DMS153 (cell line): ENCODE measurements at places on chromosomes 6 and 20.

DNA sequence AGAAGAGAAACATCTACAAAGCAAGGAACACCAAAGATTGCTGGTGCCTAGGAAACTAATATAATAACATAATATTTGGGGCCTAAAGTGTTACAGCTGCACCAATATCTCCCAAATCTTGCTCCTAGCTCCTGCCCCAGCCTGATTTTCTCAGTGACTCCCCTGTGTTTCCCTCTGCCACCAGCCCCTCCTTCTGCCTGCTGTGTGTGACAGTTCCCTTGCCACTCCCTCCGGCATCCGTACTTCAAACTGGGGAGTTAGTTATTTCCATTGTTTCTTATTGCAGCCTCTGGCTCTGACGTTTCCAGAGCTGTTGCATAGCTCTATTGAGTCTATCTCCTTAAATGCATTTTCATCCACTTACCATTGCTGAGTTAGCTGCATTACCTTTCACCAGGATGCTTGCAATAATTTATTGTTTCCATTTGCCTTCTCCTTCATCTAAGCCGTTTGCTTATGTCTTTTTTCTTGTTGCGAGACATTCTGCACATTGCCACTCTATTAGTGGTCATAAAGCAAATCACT lies 43.1 kb downstream of the ESR1 start:
- no peak for DNase-seq

GRCh38 chr20:32589256-32589655 lies 4.1 kb upstream of the NOL4L start:
- no peak for DNase-seq

DNA sequence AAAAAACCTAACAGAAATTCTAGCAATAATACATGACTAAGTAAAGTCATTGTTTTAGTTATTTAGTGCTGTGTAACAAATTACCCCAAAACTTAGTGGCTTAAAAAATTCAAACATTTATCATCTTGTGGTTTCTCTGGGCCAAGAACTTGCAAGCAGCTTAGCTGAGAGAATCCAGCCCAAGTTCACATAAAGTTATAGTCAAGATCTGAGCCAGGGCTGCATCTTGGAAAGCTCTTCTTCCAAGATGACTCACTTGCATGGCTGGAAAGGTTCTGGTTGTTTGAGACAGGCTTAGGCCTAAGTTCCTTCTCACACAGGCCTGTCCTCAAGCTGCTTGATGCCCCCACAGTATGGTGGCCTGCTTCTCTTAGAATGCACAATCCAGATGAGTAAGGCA lies 217.8 kb upstream of the TSHZ2 start:
- DNase-seq = no peak

DNA sequence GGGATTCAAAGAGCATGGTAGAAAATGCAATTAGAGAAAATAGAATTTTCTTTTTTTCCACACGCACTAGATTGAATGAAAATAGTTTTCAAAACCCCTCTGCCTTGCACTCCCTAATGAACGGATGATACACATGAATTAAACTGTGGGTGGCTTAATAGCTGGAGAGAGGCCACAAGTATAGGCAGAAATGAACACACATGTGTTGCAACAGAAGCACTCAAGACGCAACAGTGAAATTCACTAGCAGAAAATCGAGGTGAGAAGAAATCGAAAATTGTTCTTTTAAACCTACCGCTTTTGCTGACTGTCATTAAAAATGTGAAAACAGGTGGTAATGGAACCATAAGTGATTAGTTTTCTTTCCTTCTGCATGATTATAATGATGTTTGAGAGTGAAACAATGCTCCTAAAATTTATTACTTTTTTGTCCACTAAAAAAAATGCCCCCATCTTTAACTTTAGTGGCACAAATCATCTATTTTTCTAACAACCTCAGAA lies 80.1 kb upstream of the SHLD1 start:
- no peak for DNase-seq

- peak; percentile 29 for DNase-seq
Measured at GRCh38 chr6:36094753-36095496, 35.4 kb upstream of the MAPK13 start.

- no peak for DNase-seq
Measured at GRCh38 chr20:16459019-16459700, 114.1 kb downstream of the KIF16B start.

GRCh38 chr6:52376763-52377162 lies 14.8 kb downstream of the PAQR8 start:
- no peak for DNase-seq

DNA sequence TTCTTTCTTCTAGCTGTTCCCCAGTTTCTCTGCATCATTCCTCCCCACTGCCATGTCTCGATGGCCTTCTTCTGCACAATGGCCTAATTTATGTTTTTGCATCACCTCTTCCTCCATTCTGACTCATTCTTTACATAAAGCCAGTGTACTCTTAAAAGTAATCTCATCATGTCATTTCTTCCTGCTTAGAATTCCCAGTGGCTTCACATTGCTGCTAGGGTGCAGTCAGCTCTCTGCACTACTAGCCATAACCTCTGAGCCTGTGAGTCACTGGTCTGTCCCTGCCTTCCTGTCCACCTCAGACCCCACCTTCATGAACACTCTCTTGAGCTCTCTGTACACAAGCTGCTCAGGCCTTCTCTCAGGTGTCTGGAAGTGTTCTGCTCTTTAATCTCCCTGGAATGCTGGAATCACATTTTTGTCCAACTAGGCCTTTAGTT lies 24.1 kb upstream of the TRIM27 start:
- DNase-seq = no peak

GRCh38 chr6:22664968-22665367 lies 95.6 kb downstream of the HDGFL1 start:
- DNase-seq = peak; percentile 68

DNA sequence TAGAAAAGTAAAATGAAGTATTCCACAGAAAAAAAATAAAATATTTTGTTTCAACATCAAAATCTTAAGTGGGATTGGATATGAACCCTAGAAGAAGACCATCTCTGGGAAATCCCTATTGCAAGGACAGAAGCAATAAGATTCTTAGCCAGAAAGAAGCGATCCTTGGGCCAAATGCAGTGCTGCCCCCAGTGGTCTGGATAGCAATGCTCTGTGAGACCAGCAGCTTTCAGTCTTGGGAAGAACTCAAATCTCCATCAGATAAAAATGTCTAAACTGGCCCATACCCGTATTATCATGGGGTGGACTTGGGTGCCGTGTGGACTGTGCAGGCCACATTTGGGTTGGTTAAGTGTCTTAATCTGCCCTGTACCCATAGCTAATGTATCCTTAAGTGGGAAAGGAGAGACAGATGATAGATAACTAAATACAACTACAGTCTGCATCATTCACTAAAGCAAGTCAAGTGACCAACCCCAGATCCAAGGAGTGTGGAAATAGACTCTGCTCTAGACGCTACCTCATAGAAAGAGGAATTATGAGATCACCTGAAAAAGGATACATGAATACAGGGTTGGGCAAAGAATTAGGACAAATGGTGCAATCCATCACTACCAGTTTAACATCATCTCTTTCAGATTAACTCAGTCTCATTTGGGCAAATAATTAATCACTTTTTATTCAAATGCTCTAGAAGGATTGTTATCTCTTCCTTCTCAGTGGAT lies 38.9 kb upstream of the SNAP25 start:
- DNase-seq = no peak

GRCh38 chr6:45786355-45786781 lies 229.3 kb downstream of the CLIC5 start:
- no peak for DNase-seq

- DNase-seq = peak; percentile 78
Measured at GRCh38 chr6:31462964-31463870, 34.7 kb upstream of the MICB start.

GRCh38 chr20:16864963-16865362 lies 116.8 kb downstream of the OTOR start:
- DNase-seq = no peak

DNA sequence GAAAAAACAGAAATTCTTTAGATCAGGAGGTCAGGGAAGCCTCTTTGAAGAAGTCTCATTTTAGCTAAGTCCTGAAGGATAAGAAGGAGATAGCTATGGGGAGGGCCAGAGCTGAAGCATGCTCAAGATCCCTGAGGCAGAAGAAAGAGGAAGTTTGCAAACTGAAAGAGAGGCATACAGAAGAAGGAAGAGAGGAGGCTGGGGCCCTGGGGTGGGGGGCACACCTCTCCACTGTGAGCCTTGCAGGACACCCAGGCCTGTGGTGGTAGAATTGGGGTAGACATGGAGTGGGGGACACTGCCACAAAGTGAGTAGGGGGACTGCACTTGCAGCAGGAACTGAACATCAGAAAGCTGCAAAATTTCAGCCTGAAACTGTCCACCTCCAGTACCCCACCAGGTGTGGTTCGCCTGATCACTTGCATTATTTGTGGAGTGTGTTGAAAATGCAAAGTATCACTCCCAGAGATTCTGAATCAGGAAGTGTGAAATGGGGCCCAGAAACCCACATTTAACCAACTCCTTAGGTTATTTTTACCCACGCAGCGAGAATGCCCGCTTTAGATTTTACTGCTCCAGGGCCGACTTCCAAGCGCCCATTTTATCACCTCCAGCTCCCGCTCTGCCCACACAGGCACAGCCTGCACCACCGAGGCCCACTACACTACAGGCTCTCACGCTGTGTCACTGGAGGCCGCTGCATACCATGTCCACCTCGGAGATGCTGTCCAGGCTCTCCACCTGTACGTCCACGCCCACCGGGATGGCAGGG lies 44.0 kb downstream of the GABRR2 start:
- no peak for DNase-seq

DNA sequence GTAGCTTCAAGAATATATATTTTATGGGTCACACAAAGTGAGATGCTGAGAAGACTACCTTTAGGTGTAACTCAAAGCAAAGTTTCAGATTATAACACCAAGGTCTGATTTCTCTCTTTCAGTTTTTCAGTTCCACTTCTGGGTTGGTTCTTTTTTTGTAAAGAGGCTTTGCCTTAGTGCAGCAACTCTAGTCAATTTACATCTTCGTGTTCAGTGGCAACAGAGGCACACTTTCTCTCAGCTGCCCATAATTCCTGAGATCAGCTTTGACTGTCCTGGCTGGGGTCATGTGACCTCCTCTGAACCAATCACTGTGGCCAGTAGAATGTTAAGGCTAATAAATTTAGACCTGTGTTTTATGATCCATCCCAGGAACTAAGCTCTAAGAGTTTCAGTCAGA lies 120.2 kb downstream of the TINAG start:
- no peak for DNase-seq

GRCh38 chr6:31568537-31568961 lies 3.5 kb upstream of the LTA start:
- no peak for DNase-seq

GRCh38 chr6:88359530-88360202 lies 193.5 kb upstream of the CNR1 start:
- no peak for DNase-seq

DNA sequence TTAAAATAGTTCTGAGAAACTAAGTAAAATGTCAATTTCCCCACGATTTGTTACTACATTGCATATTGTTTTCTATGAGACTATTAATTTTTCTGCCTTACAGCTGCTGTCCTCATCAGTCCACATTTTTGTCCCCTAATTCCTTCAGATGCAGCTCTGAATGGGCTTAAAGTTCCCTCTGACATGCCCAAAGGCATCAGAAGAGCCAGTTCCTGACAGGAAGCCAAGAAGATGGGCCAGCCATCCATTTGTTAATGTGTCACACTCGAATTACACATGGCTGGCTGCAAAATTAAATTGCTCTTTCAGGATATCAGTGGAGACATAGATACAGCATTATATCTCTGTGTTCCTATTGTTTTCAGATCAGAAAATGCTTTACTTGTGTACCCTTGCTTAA lies 1223.0 kb downstream of the EPHA7 start:
- no peak for DNase-seq

DNA sequence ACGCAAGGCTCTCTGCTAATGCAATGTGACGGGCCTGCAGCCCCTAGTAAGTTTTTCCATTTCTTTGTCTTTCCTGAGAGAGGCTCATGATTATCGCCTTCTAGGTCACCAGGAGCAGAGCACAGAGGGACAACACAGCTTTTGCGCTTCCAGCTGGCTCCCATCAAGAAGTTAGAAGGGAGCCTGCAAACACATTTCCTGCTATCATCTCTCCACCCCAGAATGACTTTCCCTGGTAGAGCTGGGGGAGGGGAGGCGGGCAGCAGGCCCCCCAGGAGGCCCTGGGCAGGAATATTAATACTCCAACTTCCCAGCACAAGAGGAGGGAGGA lies 35.7 kb upstream of the CCDC167 start:
- no peak for DNase-seq
